HEK293T (cell line): ENCODE measurements at places on chromosomes 4 and X.

GRCh38 chr4:113436360-113436759, 325.2 kb downstream of the CAMK2D start:
- no peak for DNase-seq

DNA sequence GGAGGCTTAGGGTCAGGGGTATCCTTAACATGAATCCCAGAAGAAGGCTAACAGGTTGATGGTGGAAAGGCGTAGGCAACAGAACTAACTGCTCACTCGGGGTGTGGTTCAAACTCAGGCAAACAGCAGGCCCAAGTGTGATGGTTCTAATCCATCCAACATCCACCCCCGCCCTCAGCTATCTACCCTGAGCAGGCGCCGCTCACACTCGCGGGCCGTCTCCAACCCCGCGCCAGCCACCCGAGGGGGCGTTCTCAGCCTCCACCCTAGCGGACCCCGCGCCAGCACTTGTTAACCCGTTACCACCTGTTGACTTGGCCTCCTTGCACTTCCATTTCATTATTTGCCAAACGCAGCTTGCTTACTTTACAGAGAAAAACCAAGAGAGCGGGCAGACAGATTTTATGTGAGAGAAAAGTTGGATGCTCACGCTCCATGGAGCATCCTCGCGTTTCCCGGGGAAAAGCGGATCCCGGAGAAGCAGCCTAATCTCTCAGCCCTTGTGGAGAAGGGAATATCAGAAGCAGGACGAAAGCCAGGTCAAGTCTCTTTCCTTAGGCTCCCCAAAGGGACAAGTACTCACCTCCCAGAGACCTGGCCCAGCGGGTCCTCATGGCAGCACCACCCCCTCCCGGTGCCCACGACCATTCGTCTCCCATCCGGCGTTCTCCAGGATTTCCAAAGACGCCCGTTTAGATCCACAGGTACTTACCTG, 773 bp downstream of the SNCA start:
- no peak for DNase-seq

- DNase-seq, result no peak
Observed at GRCh38 chr4:76546759-76547742, 112.0 kb downstream of the SHROOM3 start.

DNA sequence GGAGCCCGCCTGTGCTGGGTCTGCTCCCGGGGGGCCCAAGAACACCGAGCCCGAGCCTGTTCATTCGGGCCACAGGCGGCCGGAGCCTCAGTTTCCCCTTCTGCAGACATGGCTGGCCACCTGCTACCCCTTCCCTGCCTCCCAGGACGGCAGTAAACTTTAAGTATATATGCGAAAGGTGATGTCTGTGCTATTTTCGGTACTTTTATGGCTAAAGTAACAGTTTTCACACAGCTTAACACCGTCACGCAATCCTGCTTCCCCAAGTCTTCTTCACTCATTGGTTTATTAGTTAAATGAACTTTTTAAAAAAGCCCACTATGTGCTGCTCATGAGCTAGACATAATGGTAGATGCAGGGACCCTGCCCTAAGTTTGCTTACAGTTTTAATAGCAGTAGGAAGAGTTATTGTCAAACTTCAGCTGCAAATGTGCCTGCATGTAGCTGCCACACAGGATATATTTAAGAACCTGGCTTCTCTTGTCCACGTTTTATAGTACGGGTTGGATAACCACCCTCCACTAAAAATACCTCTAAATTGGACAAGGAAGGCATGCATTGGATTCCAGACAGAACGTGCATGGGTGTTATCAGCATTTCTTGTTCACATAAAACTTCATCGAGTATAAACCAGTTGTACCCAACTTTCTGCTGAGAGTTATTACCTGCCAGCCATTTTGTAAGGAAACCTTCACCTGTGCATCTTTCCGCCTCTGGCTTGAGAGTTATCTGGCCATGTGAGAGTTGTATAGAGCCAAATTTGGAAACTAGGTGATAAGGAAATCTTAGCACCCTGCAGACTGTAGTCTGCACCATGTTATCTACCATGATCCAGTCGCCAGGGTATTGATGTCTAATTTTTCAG, 741 bp downstream of the ANAPC4 start:
- no peak for DNase-seq

DNA sequence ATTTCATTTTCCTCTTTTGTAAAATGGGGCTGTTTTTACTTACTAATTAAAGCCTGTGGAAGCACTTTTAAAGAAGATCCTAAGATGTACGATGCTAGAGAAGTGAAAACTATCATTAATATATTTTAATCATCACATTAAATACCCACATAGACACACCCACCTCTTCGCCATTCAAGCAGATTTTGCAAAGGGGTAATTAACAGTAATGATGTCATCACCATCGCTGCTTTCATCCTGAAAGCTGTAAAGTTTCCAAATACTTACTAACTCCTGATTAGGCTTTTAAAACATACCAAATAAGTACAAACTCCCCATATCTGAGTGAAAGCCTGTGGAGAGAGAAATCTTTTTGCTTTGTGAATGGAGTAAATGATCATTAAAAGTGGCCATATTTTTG, 17.6 kb upstream of the NYX start:
- DNase-seq, result no peak

GRCh38 chrX:43720082-43720481, 64.0 kb downstream of the MAOA start:
- no peak for DNase-seq

DNA sequence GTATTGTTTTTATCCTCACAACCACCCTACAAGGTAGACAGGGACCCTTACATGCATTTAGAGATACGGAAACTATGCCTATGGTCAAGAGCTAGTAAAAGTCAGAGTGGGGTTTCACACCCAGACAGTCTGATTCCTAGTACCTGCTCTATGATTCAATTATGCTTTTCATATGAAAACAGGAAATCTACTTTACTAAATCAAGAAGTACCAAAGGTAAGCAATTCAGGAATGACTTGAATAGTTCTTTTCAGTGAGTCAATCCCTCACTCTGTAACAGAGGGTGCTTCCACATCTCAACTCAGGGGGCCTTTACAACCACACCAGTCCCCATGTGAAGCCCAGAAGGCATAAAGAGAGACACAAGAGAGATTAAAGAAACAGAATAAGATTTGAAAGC, 191.4 kb downstream of the PPP3CA start:
- no peak for DNase-seq

GRCh38 chr4:173362666-173363065, 8.1 kb upstream of the SAP30 start:
- no peak for DNase-seq

DNA sequence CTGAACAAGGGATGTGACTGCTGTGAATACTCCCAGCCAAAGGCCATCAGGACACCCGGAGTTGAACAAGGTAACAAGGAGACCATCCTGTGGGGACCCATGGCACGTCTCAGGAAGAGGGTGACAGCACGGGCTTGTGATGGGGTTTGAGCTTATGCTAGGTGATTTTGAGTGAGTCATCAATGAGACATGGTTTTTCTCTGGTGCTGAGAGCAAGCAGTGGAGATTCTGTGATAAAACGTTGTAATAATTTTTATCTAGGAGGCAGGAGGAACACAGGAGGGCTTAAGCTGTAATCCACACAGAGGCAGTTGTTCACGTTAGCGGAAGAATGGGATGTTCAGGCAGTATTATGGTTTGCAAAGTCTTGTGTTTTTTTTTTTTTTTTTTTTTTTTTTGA, 36.0 kb downstream of the TRIML1 start:
- DNase-seq, result no peak

DNA sequence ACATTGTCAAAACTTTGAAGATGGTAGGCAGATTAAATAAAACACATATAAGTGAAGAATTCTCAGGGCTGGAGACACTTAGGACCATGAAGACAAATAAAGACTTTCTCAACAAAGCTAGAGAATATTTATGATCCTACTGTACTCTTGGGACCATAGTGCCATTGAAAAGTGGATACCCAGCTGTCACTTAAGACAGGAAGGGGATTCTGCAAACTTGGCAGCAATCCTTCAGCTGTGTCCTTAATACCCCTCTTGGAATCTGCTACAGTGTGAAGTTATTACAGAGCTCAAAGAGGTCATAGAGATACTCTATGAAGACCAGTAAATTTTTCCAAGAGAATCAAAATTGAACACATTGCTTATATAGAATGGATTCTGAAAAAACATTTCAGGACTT, 24.3 kb downstream of the PDE5A start:
- DNase-seq, result no peak
